ENCODE measurements at places on chromosomes 5 and 9. TPM values are rescaled to one million over a fixed set of nuclear protein-coding genes. Genes with fewer than 3 reads are reported as not detected.

Gene PCDHGB3
- total RNA-seq, result 1.8 TPM

Gene RAPGEF6
- 27.3 TPM for total RNA-seq

Gene GAS1
- total RNA-seq, result 22.1 TPM

Gene FGF1
- total RNA-seq, result not detected

Gene MED22
- 29.4 TPM for total RNA-seq

Gene TSSK1B
- total RNA-seq, result not detected

Gene DMRT1
- not detected for total RNA-seq

Gene SLC27A6
- total RNA-seq, result not detected

Gene TTC39B
- 44.1 TPM for total RNA-seq

Gene ZNF608
- 19.8 TPM for total RNA-seq

Measured in Peyer's patch (tissue), 4 donors.